Activated naive CD4-positive, alpha-beta T cell (primary cell): ENCODE measurements at places on chromosomes 1 and 21.

GRCh38 chr1:80155371-80155770, 1148.8 kb upstream of the ADGRL4 start:
- no peak for DNase-seq

DNA sequence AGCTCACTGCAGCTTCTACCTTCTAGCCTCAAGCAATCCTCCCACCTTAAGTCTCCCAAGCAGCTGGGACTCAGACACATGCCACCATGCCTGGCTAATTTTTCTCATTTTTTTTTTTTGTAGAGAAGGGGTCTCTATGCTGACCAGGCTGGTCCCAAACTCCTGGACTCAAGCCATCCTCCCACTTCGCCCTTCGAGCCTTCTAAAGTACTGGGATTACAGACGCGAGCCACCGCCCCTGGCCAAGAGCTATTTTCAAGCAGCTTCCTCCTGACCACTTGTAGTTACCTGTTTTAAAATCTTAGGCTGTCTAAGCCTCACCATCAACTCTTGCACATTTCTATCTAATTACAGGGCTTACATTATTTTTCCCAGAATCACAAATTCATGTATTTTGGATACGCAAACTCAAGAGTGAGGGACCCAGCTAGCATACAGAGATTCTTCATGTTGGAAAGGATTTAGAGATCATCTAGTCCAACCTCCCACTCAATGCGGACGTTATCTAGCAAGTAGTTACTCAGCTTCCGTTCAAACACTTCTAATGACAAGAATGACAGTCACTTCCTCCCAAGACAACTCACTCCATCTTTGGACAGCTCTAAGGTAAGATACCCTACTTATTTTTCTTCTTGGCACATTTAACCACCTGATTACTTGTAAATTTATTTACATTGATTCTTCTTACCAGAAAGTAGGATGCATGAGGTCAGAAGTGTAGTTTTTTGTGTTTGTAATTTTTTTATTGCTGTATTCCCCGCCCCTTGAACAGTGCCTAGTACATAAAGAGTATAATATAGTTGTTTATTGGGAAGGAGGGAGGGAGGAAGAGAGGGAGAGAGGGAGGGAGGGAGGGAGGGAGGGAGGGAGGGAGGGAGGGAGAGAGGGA, 65.4 kb downstream of the LUZP1 start:
- no peak for DNase-seq

- no peak for DNase-seq
Observed at GRCh38 chr1:205258719-205259118, 31.0 kb downstream of the TMCC2 start.

DNA sequence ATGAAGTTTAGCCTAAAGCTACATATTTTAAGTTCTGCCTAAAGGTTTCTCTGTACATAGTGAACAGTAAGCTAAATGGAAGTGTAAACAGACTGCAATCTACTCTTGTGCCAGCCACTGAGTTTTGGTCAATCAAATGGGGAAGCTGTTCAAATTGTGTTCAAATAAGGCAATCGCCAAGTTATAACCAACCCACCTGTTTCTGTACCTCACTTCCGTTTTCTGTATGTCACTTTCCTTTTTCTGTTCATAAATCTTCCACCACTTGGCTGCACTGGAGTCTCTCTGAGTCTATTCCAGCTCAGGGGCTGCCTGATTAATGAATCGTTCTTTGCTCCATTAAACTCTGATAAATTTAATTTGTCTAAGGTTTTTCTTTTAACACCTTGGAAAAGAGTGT, 10.8 kb upstream of the THEM4 start:
- no peak for DNase-seq

GRCh38 chr1:55685560-55685959, 470.4 kb upstream of the USP24 start:
- DNase-seq = no peak

- DNase-seq = no peak
Observed at GRCh38 chr1:20472860-20473711, 12.9 kb downstream of the CAMK2N1 start.

GRCh38 chr1:172905452-172905851, 145.3 kb downstream of the TNFSF18 start:
- DNase-seq = no peak

GRCh38 chr1:241817956-241818612, 29.9 kb upstream of the EXO1 start:
- no peak for DNase-seq

- no peak for DNase-seq
Observed at GRCh38 chr1:204408074-204408507, 3.5 kb downstream of the PPP1R15B start.

DNA sequence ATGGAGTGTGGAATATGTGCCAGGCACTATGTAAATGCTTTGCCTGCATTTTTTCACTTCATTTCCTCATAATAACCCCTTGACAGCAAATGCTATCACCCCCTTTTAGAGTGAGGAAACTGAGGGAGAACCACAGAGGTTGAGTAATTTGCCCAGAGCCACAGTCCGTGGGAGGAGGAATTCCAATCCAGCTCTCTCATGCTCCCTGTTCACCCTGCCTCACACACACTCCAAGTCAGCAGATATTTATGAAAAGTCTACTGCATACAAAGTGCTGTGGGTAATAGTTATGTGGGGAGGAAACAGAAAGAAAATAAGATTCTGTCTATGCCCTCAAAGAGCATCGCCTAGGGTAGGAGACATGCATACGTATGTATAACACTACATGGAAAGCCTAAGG, 30.9 kb upstream of the RBM15 start:
- DNase-seq = no peak

- DNase-seq = no peak
Observed at GRCh38 chr1:151989211-151989862, 4.3 kb downstream of the S100A10 start.

DNA sequence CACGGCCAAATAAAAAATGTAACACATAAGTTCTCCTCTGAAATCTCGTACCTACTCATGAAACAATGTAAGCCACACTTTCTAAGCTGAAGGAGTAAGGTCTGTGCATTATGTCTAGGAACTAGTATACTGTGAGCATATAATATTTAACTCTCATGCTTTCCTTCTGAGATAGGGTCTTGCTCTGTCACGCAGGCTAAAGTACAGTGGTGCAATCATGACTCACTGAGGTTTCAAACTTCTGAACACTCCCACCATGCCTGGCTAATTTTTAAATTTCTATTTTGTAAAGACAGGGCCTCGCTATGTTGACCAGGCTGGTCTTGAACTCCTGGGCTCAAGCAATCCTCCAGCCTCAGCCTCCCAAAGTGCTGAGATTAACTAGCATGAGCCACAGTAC, 71.3 kb downstream of the AHCTF1 start:
- DNase-seq = no peak

- no peak for DNase-seq
Observed at GRCh38 chr1:63343922-63344321, 21.6 kb downstream of the FOXD3 start.

DNA sequence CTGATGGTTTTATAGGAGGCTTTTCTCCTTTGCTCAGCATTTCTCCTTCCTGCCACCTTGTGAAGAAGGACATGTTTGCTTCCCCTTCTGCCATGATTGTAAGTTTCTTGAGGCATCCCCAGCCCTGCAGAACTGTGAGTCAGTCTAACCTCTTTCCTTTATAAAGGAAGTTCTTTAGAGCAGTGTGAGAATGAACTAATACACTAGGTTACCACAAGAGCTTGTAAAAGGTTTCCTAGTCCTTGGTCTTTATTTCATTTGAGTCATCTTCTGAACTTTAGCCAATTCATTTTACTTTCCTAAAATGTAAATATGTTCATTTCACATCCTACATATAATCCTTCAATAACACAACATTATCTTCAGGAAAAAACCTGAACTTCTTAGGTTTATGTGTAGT, 365.3 kb downstream of the HHIPL2 start:
- no peak for DNase-seq

DNA sequence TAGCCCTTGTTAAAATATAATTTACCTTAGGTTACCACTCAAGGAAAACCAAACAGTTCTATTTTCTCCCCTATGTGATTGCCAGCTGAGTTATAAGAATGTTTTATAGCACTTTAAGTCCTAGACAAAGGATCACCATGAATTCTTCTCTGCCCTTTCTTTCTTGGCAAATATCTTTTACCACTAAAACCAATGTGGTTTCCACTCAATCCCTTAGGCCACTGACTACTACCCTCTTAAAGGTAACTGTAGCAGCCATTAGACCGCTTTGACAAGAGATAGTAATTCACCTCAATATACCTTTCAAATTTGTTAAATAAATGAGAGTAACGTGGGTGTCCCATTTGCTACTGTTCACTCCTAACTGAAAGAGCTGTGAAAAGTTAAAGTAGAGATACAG, 307.9 kb upstream of the PRMT6 start:
- DNase-seq = no peak

DNA sequence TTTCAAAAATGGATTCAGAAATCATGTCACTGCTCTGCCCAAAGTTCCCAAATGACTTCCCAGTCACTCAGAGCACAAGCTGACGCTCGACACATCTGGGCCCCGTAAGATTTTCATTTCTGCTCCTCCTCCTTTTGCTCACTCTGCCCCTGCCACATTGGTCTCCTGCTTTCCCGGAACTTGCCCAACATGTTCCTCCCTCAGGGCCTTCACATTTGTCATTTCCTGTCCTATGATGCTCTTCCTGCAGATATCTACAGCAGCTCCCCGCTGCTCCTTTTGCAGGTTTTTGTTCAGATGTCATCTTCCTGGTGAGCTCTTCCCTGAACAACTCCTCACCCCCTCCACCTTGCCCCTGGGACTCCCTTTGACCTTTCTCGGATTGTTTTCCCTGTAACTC, 58.5 kb upstream of the IVNS1ABP start:
- no peak for DNase-seq

DNA sequence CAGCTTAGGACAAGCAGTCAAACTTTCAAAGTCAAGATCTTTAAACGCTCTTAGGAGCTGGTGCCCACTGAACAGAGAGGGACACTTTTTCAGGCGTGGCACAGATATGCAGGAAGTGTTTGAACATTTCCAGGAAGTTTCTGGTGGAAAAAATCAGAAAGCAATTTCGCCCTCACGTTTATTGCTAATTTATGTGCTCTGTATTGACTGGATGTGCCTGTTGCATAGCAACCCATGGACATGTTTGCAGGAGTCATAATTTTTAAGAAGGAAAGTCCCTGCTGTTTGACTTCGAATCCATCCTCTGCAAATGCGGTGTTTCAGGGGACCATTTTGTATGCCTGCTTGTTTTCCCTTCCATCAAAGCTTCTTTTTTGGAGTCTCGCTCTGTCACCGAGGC, 239.9 kb upstream of the IRF2BP2 start:
- no peak for DNase-seq

DNA sequence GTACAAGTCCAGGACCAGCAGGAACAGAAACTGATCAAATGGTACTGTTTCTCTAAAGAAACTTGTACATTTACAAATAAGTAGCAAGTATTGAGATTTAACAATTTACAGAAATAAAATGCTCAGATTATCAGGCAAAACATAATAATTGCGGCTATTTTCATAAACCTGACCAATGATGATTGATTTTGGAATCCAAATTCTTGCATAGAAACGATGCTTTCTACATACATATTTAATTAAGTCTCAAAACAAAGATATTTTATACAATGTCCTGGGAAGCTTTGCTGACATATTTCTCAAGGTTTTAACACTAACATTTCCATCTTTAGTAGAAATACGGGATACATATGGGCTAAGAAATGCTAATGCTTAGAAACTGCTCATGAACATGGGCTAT, 157.1 kb downstream of the VAV3 start:
- no peak for DNase-seq

GRCh38 chr1:201678264-201679101, 139.6 kb downstream of the NAV1 start:
- no peak for DNase-seq

DNA sequence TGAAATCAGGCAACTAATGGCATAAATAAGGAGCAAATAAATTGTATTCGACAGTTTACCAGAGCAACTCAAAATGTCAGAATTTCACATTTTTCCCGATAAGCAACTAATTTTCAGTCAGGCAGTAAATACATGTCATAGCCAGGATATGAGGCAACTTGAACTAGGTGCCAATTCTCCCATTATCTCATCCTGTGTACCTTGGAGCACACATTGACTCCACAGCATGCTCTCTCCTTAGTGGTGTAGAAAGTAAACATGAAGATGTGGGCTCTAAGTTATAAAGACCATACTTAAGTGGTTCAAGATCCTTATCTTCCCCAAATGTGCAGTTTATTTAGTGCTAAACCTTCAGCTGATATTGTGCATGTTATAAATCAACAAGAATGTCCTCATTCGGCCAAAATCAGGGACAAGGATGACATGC, 197.8 kb downstream of the VAV3 start:
- DNase-seq = no peak

DNA sequence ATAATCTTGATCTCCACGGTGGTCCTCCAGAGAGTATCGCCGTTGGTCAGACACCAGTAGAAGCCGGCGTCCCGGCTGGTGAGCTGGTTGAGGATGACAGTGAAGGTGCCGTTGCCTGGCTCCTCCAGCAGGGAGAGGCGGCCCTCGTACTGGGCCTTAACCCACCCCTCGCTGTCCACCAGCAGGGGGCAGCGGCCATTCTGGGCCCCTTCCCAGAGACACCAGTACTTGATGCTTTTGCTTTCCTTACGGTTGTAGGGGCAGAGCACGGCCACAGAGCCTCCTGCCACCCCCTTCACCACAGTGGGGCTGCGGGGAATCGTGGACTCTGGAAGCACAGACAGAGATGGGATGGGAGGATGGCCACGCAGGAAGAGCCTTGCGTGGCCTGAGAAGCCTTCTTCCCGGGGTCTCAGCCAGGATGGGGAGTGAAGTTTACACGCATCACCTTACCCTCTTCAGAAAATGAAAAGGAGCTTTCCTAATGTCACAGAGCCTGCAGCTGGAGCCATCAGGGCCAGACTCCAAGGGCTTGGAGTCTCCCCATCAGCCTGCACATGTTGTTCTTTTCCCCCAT, 10.7 kb downstream of the PIGR start:
- peak; percentile 31 for DNase-seq

GRCh38 chr1:14826172-14826636, 227.7 kb downstream of the KAZN start:
- no peak for DNase-seq

DNA sequence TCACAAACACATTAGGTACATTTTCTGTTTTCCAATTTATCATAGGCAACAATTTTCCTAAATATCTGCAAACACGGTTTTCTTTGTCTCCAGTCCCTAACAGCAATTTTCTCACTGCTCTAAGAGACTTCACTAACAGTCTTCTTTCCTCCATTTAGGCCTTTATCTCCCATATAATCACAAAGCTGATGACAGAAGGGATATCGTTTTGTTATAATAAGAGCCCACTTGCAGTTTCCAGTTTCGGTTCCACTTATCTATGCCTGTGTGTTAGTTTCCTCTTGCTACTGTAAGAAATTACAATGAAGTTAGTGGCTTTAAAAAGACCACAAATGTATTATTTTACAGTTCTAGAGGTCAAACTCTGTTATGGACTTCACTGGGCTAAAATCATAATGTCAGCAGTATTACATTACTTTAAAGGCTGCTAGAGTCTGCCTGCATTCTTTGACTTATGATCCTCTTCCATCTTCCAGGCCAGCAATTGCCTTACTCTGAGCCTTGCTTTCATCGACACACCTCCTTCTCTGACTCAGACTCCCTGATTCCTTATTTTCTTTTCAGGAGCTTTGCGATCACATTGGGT, 549.3 kb downstream of the NCAM2 start:
- DNase-seq = no peak
